ENCODE measurements at places on chromosomes 11 and 22.
A peak's percentile ranks its signal among the peaks of the same experiment; 100 is the strongest.

- peak; percentile 91 for DNase-seq
These were observed 22.7 kb upstream of the PICALM start for GRCh38 chr11:86091566-86091965.

DNA sequence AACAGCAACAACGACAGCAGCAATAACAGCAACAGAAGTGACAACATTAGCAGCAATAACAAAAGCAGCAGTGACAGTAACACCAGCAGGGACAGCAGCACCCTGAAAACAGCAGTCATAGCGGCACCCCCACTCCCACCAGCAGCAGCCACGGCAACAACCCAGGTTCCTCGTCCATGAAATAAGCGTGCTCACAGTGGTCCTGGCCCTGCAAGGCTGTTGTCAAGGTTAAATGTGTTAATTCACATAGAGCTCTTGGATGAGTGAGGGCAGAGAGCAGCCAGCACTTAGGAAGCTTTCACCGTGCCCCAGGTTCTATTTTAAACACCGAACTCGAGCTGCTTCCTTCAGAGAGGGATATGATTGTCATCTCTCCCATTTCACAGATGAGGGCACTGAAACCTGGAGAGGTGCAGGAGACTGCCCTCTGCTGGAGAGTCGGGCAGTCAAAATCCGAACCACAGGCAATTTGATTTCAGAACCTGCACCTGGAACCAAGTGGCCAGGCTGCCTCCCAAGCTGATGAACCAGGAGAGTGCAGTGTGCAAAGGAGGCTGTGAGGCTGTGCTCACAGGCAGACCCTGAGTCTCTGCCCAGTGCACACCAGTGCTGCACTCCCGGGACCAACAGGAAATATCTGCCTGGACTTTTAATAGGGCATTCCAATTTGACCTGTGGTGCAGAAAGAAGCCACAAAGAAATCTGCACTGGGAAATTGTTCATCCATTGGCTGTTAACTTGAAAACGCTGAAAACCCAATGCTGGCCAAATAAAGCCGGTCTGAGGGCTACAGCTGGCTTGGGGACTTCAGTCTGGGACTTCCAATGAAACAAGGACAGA lies 22.9 kb upstream of the FGF3 start:
- DNase-seq: peak; percentile 25

GRCh38 chr11:66970807-66971442 lies 4.2 kb upstream of the C11orf86 start:
- DNase-seq: peak; percentile 100

- DNase-seq: no peak
These were observed 14.3 kb upstream of the TOLLIP start for GRCh38 chr11:1323774-1324173.

DNA sequence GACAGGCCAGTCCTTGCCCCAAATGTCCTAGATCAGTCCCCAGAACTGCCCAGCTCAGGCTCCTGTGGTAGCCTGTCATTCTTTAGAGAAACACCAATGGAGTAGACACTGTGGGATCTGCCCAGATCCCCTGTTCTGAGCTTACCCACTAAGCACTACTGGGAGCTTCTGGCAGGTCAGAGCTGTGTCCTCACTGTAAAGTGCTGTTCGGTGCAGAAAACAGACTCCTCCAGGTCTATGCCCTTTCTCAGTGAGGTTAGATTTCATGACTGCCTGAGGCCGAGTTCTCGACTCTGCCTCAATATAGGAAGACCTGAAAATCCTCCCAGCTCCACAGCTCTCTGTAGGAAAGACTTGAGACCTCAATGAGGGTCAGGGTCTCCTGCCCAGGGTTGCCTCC lies 67.5 kb upstream of the IGLL5 start:
- no peak for DNase-seq

DNA sequence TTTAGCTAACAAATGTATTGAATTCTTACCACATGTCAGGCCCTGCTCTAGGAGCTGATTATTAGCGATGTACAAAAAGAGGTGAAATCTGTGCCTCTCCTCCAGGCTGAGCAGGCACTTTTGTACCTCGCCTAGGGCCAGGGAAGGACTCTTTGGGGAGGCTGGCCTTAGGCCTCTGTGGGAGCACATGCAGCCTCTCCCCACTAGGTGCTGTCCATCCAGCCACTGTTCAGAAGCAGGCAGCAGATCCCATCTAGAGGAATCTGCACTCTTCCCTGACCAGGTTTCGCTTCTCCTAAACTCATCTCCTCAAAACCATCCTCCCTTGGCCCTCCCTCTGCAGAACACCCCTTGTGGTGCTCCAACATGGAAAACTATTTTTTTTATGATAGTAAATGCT lies 51.9 kb upstream of the WT1 start:
- no peak for DNase-seq

DNA sequence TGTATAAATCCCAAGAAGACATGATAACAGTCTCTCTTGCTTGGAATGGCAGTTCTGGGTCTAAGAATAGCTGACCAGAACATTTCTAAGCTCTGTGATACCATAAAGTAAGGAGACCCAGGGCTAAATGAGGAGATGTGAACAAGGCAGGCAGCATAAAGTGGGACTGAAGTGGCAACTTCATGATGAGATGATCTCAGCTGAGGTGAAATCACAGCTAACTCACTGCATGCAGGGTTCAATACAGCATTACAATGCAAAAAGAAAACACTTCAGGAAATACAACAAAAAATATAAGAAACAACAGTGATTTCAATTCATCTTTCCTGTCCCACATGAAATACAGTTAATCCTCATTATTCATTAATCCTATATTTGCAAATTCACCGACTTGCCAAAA lies 44.6 kb downstream of the MRE11 start:
- DNase-seq: no peak

- DNase-seq: no peak
These were observed 2154.9 kb downstream of the LRRC4C start for GRCh38 chr11:39304586-39304985.

- peak; percentile 59 for DNase-seq
These were observed 1.1 kb upstream of the VPS37C start for GRCh38 chr11:61162092-61162941.

DNA sequence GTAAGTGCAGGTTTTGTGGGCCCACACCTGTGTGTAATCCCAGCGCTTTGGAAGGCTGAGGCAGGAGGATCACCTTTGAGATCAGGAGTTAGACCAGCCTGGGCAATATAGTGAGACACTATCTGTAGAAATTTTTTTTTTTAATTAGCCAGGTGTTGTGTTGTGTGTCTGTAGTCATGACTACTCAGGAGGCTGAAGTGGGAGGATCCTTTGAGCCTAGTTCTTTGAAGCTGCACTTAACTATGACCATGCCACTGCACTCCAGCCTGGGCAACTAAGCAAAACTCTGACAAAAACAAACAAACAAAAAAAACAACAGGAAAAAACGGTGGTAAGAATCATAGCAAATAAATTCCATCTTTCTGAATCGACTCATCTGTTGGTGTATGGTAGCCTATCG lies 268.6 kb upstream of the PDGFD start:
- no peak for DNase-seq

GRCh38 chr11:107785401-107785800 lies 73.2 kb downstream of the SLC35F2 start:
- no peak for DNase-seq

GRCh38 chr22:21672107-21672629 lies 6.4 kb downstream of the PPIL2 start:
- DNase-seq: no peak

- no peak for DNase-seq
These were observed 15.6 kb downstream of the KCNC1 start for GRCh38 chr11:17750013-17750800.

DNA sequence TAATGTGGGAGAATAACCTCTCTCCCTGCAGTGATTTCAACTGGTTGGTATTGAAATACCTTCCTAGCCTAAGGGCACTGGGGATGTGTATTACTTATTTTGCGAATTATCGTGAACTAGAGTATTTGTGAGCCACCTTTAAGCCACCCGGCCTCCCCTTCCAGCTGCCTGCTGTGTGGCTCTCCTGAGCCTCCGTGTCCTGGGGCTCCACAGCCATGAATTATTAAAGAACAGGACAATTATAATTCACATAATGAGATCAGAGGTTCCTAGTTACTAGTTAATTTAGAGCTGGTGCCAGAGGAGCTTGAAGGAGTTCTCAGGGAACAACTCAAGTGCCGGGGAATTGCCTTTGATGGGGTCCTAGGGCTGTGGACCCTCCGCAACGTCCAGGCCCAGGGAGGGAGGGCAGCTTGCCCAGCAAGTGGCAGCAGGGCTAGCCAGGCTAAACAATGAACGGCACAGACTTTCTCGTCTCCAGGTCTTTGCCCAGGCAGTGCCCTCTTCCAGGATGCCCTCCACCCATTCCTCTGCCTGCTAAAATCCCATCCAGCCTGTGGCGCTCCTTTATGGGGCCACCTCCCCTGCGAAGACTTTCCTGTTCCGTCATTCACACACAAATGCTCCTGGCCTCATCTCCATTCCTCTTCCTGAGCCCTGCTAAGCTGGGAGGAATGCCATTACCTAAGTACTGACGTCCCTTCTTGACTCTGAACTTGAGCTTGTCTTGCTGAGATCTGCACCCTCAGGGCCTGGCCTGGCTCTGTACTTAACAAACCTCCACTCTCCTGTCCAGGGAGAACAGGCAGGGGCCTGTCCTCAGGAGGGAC lies 91.5 kb downstream of the RTL6 start:
- DNase-seq: peak; percentile 7

DNA sequence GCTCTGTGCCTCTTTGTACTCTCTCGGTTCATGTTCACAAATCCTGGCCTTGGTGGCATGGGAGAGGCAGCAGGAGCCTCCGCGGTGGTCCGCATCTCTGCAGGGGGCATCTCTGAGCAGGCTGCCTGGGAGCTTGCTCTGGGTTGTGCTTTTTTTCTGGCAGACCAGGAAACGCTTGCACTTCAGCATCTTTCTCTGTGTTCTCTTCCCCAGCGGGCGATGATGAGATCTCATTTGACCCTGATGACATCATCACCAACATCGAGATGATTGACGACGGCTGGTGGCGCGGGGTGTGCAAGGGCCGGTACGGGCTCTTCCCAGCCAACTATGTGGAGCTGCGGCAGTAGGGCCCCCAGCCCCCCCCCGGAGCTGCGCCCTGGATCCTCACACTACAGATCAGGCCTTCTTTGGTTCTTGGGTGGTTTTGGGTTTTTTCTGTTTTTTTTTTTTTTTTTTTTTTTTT lies 36.5 kb downstream of the CTTN start:
- DNase-seq: no peak

DNA sequence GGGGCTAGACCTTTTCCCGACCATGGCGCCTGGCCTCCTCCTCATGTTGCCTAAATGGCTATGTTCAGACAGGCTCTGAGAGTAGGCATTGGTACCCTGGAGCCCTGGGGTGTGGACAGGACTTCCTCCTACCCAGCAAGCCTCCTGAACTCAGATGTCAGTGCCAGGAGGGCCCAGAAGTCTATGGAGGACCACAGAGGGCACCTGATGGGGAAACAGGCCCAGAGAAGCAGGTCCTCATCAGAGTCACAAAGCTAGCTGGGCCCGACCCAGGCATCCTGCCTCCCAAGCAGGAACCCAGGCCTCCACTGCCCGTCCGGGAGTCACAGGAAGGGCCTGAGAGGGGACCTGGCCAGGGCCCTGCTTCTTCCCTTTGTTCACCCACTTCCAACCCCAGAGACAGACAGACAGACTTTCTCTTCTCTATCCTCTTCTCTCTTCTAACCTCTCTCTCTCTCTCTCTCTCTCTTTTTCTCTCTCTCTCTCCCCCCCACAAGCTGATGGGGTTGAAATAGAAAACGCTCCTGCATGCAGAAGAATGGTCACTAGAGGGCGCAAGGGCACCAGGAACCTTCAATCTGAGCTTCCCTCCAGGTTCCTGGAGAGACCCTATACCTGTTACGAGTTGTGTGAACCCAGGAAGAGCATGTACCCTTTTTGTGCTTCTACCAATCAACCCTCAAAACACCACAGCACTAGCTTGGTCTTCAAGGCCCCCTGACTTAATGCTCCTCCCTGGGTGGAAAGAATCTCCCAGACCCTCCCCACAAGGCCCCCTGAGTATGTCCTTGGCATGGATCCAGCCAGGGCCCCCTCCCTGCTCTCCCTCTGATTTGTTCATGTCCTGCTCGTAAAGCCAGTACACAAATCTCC lies 27.1 kb downstream of the ARAP1 start:
- DNase-seq: peak; percentile 82

GRCh38 chr11:92506809-92507336 lies 282.3 kb downstream of the FAT3 start:
- no peak for DNase-seq

GRCh38 chr11:79543101-79543500 lies 102.3 kb upstream of the TENM4 start:
- DNase-seq: no peak

GRCh38 chr11:36103933-36104530 lies 160.2 kb downstream of the LDLRAD3 start:
- DNase-seq: no peak

GRCh38 chr22:25760848-25761595 lies 19.0 kb downstream of the MYO18B start:
- DNase-seq: no peak

- DNase-seq: no peak
These were observed 88.2 kb downstream of the CYP2R1 start for GRCh38 chr11:14803846-14804245.

DNA sequence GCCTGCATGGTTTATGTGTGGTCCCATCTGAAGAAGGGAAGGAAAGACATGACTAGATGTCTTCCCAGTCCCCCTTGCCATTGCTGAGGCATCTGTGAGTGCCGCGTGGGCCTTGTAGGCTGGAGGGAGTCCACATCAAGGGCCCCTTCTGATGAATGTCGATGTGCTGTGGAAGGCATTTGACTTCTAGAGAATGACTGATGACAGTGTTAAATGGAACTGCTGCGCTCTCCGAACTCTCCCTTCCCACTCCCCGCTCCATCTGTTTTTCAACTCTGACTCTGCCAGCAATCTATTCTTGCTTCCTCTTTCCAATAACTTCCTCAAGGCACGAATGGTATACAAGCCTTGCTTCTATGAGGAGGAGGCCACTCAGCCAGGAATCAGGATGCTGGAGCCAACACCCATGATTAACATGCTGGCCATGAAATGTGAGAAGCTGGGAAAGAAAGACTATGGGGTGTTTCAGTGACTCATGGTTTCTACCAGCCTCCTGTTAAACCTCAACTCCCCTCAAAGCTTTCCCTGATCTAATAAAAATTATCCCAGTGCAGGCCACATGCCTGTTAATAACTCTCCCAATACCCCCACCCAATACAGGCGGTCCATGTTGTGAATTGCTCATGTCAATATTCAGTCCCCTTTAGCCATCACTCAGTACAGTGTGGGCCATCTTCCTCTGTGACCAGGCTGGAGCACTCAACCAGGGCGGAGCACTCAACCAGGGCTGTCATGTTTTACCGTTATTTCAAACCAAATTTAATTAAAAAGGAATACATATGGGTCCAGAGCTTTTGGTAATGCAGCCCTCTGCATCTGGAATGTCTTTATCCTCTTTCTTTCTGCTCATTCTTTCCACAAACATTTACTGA lies 46.4 kb upstream of the TBCEL start:
- DNase-seq: peak; percentile 8

DNA sequence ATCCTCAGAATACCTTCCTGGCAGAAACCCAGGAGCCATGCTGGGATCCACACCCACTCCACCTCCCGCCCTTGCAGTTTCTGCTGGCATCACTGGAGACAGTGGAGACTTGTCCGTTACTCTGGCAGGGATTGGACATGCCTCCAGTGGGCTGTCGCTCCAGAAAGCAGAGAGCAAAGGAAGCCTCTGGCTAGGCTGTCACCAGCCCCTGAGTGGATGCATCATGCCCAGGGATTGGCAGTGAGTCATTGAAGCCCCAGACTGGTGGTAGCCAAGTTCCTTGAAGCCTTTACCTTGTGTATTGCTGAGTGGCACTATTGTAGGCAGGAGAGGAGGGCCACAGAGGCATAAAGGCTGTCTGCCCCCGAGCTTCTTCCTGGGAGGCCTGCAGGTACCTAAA lies 34.8 kb upstream of the E2F8 start:
- no peak for DNase-seq
